COR-L47 (cell line): ENCODE measurements at places on chromosomes 7 and 10.

- DNase-seq: no peak
Observed at GRCh38 chr10:62707810-62708209, 96.7 kb upstream of the ADO start.

- DNase-seq: no peak
Observed at GRCh38 chr10:115861864-115862263, 411.1 kb downstream of the GFRA1 start.

- DNase-seq: no peak
Observed at GRCh38 chr7:146713934-146714333, 597.3 kb downstream of the CNTNAP2 start.

DNA sequence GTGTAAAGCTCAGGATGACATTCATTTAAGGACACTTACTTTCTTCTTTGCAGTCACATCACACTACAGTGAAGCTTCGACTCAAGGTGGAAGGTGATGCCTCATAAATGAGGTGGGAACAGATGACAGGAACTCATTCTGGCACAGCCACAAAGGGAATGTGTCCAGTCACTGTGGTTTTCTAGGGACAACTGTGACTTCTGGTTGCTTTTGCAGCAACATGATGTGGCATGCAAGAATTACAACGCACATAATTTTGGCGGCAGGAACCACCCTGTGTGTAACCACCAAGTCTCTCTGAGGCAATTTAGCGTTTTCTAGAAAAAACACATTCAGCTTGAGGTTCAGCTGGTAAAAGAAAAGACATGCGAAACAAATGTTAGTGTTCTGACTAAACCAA, 32.0 kb upstream of the FERD3L start:
- no peak for DNase-seq
